Epithelial cell of proximal tubule (primary cell): ENCODE measurements at places on chromosomes 11 and 22. TPM values are rescaled to one million over a fixed set of nuclear protein-coding genes. Genes with fewer than 3 reads are reported as not detected.

DNA sequence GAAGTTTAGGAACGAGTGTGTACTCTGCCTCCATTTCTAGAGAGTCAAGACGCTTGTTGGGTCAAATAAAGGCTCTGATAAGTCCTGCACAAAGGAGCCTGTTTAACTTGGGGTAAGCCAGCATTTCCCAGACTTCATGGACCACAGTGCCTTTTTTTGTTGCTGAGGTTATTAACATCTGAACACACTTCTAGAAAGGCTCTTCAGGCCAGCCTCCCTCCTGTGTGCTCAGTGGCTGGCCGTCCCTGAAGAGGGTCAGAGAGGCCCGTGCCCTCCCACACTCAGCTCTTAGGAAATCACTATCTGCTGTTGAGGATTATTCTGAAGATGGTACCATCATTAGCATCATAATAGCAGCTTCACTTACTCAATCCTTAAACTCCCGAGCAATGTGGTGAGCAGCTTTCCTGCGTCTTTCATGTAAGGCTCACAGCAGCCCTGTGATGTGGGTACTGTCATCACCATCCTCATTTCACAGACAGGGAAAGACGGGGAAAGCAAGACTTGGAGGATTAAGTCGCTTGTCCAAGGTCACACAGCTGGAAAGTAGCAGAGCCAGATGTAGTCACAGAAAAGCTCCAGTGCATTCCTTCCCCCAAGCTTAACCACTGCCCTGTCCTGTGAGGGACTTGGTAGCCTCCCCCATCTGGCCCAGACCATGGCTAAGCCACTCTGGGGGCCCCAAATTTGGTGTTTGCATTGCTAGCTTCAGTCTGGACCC is 71.3 kb downstream of the TSPAN18 start:
- no peak for DNase-seq

DNA sequence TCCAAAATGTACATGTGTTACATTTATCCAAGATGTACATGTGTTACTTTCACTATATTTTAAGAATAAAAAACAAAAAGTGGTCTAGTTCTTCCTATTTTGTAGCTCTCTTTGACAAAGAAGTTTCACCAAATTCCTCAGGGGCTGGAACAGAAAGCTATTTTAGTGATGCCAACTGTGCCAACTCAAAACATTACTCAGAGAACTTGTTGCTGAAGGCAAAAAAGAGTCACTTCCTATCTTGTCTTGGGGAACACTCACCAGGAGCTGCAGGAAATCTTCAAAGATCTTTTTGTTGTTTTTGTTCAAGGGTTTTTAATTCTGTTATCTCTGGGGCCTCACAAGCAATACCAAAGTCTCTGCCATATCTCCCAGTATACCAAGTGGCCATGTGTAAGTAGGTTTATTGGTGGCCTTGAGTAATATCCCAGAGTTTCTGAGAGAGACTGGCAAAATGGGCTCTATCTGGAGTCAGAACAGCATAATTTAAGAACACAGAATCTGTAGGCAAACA is 13.6 kb upstream of the EED start:
- no peak for DNase-seq

DNA sequence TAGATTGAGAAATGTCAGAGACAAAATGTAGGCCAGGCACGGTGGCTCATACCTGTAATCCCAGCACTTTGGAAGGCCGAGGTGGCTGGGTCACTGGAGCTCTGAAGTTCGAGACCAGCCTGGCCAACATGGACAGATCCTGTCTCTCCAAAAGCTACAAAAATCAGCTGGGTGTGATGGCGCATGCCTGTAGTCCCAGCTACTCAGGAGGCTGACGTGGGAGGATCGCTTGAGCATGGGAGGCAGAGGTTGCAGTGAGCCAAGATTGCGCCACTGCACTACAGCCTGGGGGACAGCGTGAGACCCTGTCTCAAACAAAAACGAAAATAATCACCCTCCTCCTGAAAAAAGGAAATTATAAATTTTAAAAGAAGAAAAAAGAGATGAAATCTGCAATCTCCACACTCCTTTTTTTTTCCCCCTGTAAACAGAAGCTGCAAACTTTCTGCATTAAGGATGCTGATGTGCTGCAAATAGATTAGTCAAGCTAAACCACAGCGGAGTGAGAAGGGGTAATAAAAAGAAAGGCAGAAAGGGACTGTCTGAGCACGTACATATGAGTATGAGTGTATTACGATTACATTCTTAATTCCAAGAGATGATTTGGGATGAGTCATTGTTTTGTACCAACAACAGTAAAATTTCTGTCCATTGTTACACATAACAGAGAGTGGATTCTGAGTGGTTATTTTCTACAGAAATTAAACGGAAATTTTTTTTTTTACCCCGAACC is 87.3 kb downstream of the SIK3 start:
- DNase-seq = no peak

- DNase-seq = no peak
Measured at GRCh38 chr11:10414659-10415058, 40.4 kb upstream of the AMPD3 start.

- DNase-seq = peak; percentile 26
Measured at GRCh38 chr22:42473484-42474193, 41.4 kb upstream of the NFAM1 start.

- DNase-seq = no peak
Measured at GRCh38 chr11:100780470-100780869, 93.4 kb downstream of the ARHGAP42 start.

DNA sequence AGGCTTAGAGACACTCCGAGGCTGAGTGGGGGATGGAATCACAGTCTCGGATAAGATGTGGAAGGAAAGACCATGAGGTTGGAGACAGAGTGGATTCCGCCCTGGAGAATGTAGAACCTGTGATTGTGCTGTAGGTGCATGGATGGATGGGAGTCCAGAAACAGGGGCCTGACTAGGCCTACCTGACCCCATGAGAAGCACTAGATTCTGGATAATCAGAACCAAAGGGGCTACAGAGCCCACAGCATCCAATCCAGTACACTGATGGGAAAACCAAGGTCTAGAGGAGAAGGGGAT is 32.3 kb upstream of the FCHSD2 start:
- DNase-seq = no peak

DNA sequence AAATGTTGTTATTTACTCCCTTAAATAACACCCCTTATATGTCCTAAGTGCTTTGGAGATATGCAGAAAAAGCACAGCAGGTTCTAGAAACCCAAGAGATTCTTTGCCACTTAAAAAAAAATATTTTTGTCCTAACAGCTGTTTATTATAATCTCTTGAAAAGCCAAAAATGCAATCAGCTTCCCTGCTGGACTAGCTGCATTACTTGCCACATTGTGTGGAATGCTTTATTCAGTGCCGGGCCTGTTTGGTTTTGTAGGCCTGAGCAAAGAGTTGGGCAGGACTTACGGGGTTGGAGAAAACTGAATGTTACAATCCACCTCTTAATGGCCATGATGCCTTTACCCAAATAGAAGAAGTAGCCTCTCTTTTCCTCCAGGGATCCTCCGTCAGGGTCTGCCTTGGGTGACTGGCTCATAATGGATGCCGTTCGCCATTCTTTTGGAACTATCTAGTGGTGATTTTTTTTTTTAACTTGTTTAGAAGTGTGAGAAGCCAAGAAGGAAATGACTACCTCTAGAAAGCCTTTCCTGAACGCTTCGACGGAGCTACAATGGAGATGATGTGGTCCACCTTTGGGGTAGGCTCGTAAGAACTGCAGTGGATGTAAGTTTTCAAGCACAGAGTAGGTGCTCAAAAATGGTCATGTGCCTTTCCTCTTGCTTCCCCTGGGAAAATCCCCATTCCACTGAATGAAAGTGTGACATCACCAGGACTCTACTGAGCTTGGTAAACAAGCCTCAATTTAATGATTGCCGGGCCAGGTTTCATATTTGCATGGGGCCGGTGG is 241.3 kb upstream of the NCAM1 start:
- DNase-seq = no peak

DNA sequence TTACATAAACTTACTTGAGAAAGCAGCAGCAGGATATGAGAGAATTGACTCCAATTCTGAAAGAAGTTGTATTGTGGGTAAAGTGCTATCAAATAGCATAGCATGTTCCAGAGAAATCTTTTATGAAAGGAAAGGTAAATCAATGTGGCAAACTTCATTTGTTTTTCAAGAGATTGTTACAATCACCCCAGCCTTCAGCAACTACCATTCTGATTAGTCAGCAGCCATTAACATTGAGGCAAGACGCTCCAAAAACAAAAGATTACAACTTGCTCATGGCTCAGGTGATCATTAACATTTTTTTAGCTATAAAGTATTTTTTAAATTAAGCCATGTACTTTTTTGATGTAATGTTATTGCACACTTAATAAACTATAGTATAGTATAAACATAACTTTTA is 357.2 kb downstream of the TMEM135 start:
- peak; percentile 6 for DNase-seq

DNA sequence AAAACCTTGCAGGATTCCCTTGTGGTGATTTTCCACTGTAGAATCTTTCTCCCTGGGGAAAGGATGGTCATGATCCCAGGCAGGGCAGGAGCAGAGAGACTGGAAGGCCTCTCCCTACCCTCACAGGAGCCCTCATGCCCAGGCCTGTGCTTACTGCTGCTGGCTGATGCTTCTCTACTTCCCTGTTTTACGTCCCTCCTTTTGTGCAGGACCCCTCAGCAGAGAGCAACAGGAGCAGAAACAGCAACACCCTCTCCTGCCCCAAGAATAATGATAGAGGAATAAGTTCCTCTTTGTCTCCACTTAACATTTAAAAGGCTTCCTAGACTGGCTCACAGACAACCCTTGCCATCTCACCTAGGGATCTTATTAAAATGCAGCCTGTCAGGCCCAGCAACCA is 3.6 kb downstream of the ISX start:
- no peak for DNase-seq

DNA sequence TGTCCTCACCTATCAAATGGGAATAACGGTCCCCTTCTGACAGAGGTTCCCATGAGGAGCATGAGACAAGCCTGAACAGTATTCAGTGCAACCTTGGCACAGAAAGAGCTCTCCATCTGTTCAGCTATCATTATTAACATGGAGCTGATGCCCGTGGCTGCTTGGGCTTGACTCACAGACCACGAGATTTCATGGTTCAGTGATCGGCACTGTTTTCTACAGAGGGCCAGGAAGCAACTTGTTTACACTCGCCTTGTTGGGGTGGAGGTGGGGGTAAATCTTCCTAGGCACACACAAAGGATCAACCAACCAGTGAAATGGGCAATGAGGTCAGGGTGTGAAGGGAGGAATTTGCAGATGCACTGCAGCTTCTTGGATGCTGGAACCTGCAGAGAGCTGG is 88.2 kb downstream of the CWC15 start:
- DNase-seq = peak; percentile 95

- DNase-seq = no peak
Measured at GRCh38 chr22:24087071-24087795, 76.1 kb downstream of the CABIN1 start.

DNA sequence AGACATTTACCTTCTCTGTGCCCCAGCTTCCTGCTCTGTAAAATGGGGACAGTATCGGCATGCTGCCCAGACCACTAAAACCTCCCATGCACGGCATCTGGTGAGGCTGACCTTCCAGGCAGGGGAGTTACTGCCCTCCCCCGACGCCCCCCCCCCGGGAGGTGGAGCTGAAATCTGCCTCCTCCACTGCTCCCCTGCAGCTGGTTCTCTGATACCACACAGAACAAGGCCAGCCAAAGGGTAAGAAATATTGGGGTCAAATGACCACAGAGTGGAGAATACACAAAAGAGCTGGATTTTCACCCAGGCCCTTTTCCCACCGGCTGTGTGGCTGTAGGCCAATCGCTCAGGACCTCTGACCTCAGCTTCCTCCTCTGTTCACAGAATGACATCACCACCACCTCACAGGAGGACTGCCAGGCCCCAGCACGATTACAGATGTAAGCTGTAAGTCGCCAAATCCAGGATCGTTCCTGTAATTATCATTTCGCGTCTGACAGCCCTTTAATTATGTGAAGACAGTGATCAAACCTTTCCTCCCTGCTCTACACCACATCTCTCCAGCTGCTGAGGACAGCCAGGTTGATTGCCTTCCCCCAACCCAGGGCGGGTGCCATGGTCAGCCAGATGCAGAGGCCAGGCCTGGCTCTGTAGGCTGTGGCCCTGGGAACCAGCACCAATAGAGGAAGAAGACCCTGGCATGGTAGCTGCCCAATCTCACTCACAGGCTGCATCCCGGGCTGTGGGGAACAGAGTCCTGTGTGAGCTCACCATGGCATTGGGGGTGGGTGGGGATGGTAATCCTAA is 35.7 kb upstream of the KLHL35 start:
- DNase-seq = no peak

DNA sequence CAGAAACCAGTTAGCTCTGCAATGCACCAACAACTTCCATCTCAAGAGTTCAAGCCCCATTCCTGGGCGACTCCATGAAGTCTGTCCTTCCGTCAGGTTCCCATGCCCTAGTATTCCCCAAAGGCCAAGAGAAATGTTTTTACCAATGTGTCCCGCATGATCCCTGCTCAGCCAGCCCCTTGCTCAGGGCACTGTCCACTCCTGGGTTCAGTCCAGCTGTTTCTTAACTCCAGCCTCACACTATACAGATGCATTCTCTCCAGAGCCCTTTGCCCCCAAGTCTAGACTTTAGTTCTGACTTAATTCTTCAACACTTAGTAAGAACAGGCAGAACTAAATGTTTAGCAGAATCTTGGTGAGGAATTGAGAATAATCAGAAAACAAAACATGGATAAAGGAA is 497.5 kb downstream of the SOX6 start:
- DNase-seq = no peak

- DNase-seq = no peak
Measured at GRCh38 chr11:134370526-134371435, 39.0 kb downstream of the GLB1L2 start.

- no peak for DNase-seq
Measured at GRCh38 chr11:34891611-34892010, 24.6 kb downstream of the APIP start.

GRCh38 chr11:14932447-14932846 is 39.7 kb downstream of the CALCA start:
- DNase-seq = no peak

Gene OR52A1
- total RNA-seq = not detected in 2 replicates

Gene FXYD2
- 109 and 286 TPM in 2 replicates for total RNA-seq

Gene CPT1A
- total RNA-seq = 6.7 and 10.2 TPM in 2 replicates

Gene DNAL4
- total RNA-seq = 12.2 and 19.9 TPM in 2 replicates

Gene UPK3A
- 2.0 TPM in 1 of 2 replicates, not detected in the other for total RNA-seq

Gene AIFM3
- 0.65 and 1.8 TPM in 2 replicates for total RNA-seq

Gene TBX1
- not detected in 2 replicates for total RNA-seq

Gene CCDC188
- total RNA-seq = 0.36 TPM in 1 of 2 replicates, not detected in the other

Gene SBF1
- 56.6 and 59.0 TPM in 2 replicates for total RNA-seq

Gene PNPLA3
- total RNA-seq = 7.6 and 12.4 TPM in 2 replicates

Gene PATE2
- total RNA-seq = 0.07 TPM in 1 of 2 replicates, not detected in the other

Gene APOL4
- total RNA-seq = 0.07 TPM in 1 of 2 replicates, not detected in the other
